ENCODE measurements at places on chromosomes 7 and 10.

- DNase-seq: no peak
These were observed 200.9 kb downstream of the FAM107B start for GRCh38 chr10:14573666-14574261.

- DNase-seq: peak; percentile 36
These were observed 133.4 kb upstream of the CSTF2T start for GRCh38 chr10:51832652-51833383.

DNA sequence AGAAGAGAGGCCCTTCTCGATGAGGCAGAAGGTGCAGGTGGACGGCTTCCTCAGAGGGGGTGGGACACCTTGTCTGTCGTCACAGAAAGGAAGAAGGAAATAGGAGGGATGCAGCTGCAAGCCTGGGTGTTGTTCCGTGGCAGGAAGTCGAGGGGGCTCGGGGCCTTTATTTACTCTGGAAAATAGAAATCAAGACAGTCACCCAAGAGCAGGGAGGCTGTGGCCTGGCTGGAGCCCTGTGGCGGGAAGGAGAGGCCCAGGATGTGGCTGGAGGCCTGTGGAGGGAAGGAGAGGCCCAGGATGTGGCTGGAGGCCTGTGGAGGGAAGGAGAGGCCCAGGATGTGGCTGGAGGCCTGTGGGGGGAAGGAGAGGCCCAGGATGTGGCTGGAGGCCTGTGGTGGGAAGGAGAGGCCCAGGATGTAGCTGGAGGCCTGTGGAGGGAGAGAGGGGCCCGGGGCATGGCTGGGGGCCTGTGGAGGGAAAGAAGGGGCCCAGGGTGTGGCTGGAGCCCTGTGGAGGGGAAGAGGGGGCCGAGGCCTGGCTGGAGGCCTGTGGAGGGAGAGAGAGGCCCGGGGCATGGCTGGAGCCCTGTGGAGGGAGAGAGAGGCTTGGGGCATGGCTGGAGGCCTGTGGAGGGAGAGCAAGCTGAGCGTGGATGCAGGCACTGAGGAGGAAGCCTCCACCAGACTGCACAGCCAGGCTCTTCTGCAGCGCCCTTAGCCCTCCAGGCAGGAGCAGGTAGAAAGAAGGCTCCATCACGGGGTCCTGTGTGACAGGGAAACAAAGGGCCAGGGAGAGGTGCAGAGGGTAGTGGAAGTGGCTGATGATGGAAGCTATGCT is 97.3 kb upstream of the SFMBT2 start:
- peak; percentile 50 for DNase-seq

DNA sequence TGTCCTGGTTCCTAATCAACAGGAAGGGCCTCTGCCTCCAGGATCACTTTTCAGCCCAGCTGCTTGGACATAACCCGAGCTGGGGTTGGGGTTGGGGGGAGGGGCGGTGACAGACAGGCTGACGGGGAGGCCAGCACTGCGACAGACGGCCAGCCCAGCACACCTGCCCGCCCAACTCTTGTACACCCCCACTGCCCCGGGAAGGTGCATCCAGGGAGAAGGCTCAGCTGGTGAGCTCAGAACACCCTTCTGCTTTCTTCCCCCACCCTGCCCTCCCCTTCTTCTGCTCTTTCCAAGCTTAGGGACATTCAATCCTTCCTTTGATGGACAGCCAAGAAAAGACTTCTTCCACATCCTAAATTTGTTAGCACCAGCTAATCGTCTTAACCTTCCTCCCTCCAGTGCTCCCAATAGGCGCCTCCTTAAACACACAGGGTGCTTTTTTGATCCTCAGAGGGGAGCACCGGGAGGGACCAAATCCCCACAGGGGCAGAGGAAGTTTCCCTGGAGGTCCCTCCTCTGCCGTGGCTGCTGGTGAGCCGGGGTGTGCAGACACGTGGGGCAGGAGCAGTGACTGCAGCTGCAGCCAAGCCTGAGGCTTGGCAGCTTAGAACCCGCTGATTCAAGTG is 44.7 kb downstream of the COL13A1 start:
- DNase-seq: no peak

DNA sequence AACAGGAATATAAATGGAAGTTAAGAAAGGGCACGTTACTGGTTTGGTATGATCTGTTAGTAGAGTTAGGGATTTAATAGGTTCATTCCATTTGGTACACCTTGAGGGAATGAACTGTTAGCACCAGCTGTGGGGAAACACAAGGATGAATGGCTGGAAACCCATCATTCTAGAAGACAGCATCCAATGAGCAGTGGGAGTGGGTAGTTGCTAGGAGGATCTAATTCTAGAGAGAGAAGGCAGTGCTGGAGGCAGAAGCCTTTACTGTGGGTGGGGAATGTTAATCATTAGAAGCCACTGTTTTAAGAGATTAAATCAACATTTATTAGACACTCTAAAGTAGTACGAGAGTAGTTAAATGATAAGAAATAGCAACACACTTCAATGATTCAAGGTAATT is 15.5 kb upstream of the GPR15LG start:
- no peak for DNase-seq

- no peak for DNase-seq
These were observed 31.3 kb downstream of the AKR1C3 start for GRCh38 chr10:5125315-5126044.
